ENCODE measurements at places on chromosomes 5 and 9.

GRCh38 chr5:654071-654778, 38.9 kb downstream of the TPPP start:
- DNase-seq, result no peak

GRCh38 chr9:11148189-11148588, 535.4 kb upstream of the PTPRD start:
- no peak for DNase-seq

DNA sequence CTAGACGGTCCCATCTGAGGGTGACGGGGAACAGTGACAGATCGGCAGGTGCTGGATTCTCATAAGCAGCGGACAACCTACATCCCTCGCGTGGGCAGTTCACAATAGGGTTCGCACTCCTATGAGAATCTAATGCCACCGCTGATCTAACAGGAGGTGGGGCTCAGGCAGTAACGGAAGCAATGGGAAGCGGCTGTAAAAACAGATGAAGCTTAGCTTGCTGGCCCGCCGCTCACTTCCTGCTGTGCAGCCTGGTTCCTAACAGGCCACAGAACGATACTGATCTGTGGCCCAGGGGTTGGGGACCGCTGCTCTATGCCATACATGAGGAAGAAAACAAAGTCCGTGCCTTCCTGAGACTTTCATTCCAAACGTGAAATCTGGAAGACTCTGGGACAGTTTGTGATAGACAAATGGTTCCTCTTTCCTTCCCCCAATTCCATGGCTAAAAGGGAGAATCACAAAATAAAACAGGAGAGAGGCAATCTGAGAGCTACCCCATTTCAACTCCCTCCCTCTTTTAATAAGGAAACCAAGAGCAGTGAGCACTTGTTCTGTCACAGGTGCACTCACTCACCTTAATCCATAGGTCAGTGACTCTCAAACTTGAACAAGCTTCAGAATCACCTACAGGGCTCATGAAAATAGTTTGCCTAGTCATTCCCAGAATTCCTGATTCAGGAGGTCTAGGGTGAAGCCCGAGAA, 12.1 kb downstream of the PDCL start:
- DNase-seq, result peak; percentile 60

- DNase-seq, result peak; percentile 35
Observed at GRCh38 chr9:92669527-92669889, 423 bp downstream of the IPPK start.

DNA sequence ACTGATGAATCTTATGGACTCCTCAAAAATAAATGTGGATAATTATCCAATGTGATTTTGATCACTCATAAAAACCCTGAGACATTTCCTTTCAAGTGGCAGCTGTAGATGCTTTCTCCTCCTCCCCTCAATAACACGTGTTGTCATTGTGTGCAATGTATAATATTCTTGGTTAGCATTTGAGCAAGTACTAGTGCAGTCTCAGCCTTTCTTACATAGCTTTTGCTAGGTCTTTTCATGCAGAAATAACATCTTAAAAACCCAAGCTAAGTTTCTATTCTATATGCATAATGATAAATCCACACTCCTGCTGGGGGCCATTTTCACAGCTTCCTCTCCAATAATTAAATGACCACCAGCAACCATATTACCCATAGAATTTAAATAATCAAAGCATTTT, 1835.2 kb upstream of the NUDT12 start:
- DNase-seq, result no peak

DNA sequence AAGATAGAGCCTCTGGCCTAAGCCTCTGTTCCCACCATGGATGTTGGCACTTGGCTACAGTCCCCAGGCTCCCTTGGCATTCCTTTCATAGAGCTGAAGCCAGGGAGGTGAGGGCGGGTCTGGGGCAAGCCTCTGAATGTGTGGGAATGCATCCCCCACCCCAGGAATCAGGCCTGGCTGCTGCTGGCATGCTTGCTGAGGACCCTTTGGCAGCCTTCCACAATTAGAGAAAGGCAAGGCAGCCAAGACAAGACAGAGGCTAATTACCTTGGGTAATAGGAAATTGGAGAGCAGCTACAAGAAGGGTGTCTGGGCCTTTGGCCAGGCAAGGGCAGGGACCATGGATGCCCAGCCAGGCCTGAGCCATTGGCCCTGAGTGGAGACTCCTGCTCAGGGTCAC, 204.4 kb upstream of the TRIM32 start:
- DNase-seq, result no peak

GRCh38 chr9:133111808-133112662, 9.0 kb downstream of the RALGDS start:
- no peak for DNase-seq
